ENCODE measurements at places on chromosomes 1 and 21. TPM values are rescaled to one million over a fixed set of nuclear protein-coding genes. Genes with fewer than 3 reads are reported as not detected.

Gene TFF1
- not detected for total RNA-seq

Gene TSPEAR
- not detected for total RNA-seq

GRCh38 chr1:82893712-82894470, 1093.2 kb downstream of the ADGRL2 start:
- DNase-seq, result no peak

Gene TRABD2B
- total RNA-seq, result under 0.01 TPM

Gene MR1
- 33.0 TPM for total RNA-seq

GRCh38 chr1:3636080-3636479, 11.3 kb downstream of the TPRG1L start:
- no peak for DNase-seq

Gene SPATA6
- 7.6 TPM for total RNA-seq

DNA sequence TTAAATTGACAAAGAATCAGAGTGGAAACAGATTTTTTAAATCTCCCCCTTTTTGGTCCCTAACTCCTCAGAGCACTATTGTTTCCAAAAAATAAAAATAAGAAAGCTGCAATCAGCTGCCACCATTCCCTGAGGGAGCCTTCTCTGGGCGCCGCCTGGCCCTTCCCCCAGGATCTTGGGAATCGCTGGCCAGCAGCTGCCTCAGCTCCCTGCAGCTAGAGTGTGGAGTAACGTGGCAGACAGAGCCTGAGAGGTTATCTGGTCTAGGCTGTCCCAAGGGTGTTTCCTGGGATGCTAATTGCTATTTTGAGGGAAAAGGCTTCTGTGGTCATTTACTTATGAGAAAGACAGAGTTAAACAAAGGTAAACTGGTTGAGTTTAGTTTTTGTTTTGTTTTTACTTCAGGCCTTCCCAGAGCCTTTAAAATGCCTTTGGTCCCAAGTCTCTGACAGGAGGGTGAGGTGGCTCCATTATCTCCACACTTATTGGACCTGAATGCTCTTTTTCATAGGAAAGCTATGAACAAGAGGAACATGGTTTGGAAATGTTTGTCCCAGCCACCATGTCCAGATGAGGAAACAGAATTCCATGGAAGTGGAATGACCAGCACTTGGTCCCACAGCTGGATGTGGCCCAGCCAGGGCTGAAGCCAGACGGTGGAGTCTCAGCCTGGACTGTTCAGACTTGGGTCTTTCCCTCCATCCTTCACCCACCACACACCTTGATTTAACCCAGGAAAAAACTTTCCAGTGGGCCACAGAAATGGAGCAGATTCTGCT, 14.1 kb upstream of the KIAA1614 start:
- peak; percentile 89 for DNase-seq

DNA sequence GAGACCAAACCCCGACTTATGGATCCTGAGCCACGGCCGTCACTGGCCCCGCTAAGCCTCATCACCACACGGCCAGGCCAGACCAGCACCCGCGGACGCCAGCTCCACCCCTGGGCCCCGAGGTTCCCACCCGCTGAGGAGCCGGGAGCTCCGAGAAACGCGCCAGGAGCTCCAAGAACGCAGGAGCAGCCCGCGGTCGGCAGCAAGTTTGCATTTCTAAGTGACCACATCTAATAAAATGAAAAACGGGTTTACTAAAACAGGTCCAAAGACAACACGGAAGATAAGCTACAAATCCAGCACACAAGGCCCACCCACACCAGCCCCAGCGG, 8.1 kb upstream of the C1QTNF12 start:
- DNase-seq, result no peak

- DNase-seq, result no peak
Measured at GRCh38 chr1:84642774-84643173, 47.5 kb downstream of the SSX2IP start.

DNA sequence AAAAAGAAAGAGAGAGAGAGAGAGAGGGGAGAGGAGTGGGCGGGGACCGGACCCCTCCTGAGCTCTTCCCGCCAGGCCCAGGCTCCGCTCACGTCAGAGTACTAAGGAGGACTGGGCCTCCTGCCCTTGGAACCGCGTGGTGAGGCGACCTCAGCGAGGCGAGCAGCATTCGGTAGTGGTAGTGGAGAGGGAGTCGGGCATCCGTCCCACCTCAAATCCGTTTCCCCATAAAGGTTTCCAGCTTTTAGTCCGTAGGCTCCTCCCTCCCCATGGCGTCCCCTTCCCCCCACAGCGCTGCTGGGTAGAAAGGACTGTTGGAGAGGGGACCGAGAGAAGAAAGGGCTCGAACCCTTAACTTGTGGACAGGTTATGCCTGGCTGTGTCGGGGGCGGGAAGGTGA, 124.4 kb upstream of the BARHL2 start:
- no peak for DNase-seq

Gene CLDN19
- not detected for total RNA-seq

Gene TFAP2E
- 0.29 TPM for total RNA-seq

DNA sequence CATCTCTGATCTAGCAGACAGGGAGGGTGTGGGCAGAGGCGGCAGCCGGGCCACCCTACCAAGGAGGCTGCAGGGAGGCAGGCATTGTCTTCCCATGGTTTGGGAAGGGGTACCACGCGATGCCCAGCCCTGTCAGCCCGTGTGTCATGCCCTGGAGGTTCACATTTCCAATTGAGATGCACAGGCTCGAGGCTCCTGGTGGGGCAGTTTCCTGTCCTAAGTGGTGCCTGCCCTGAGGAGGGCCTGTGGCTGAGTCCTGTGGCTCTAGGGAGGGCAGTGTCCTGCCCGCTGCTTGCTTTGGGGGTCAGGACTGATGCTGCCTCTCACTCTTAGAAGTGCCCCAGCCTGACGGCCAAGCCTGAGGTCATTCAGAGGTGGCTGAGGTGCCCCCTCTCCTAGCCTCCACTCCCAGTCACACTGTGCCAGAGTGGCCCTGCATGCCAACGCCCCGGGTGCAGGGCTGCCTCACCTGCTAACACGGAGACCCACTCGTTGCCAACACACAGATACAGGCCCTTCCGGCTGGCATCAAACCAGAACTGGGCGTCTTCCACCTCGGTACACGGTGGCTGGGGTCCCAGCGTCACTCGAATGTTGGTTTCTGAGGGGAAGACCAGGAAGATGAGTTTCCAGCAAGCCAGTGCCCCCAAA, 11.9 kb downstream of the KRTAP10-1 start:
- peak; percentile 55 for DNase-seq

DNA sequence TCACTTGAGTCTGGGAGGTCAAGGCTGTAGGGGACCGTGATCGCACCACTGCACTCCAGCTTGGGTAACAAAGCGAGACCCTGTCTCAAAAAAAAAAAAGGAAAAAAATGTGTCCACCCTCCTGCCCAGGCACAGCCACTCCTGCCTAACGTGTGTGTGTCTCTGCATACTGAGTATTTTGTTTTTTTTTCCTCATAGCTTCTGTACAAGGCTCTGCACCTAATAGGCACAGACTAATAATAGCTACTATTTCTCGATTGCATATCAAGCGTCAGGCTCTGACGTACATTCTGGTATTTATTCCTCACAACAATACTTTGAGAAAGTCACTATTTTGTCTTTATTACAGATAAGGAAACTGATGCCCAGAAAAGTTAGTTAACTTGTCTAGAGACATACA, 5.0 kb downstream of the PTGFRN start:
- DNase-seq, result no peak

GRCh38 chr1:245805532-245805931, 650.7 kb downstream of the KIF26B start:
- no peak for DNase-seq

GRCh38 chr1:245915841-245916240, 591.2 kb downstream of the SMYD3 start:
- DNase-seq, result no peak

DNA sequence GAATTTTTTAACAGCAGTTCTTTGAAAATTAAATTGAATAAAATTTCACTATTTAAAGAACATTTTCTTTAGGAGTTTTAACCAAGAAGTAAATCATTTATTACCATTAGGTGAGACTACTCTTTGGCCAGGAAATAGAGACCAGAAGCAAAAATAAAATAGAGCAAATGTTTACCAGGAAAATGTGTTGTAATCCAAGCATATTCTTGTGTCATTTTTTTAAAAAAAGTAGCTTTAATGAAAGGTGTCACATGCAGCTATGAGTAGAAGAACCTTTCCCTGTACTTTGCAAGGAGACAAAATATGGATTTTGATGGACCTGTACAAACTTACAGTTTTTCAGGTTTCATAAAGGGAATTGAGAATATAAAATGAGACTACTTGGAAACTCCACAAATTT, 140.8 kb downstream of the NFIA start:
- DNase-seq, result no peak

Gene DEPDC1
- 1.4 TPM for total RNA-seq

Gene PRELP
- total RNA-seq, result 0.29 TPM

Gene SLC1A7
- under 0.01 TPM for total RNA-seq

- no peak for DNase-seq
Measured at GRCh38 chr1:226653311-226653921, 85.7 kb downstream of the ITPKB start.

DNA sequence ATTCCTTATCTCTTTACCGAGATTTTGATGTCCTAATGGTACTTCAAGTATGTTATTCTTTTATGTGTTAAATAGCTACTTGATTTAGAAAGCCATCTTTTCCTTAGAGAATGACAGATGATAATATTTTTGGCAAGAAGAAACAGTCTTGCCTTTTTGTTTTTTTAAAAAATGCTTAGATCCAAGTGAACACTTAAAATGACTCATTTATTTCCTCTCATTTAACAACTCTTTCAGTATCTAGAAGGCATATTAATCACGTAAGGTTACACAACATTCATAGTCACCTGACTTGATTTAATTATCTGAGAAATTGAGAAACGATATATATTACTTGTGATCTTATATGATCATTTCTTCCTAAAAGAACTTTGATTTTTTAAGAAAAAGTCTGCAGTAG, 52.4 kb downstream of the SUCO start:
- no peak for DNase-seq

Gene ESPN
- not detected for total RNA-seq

DNA sequence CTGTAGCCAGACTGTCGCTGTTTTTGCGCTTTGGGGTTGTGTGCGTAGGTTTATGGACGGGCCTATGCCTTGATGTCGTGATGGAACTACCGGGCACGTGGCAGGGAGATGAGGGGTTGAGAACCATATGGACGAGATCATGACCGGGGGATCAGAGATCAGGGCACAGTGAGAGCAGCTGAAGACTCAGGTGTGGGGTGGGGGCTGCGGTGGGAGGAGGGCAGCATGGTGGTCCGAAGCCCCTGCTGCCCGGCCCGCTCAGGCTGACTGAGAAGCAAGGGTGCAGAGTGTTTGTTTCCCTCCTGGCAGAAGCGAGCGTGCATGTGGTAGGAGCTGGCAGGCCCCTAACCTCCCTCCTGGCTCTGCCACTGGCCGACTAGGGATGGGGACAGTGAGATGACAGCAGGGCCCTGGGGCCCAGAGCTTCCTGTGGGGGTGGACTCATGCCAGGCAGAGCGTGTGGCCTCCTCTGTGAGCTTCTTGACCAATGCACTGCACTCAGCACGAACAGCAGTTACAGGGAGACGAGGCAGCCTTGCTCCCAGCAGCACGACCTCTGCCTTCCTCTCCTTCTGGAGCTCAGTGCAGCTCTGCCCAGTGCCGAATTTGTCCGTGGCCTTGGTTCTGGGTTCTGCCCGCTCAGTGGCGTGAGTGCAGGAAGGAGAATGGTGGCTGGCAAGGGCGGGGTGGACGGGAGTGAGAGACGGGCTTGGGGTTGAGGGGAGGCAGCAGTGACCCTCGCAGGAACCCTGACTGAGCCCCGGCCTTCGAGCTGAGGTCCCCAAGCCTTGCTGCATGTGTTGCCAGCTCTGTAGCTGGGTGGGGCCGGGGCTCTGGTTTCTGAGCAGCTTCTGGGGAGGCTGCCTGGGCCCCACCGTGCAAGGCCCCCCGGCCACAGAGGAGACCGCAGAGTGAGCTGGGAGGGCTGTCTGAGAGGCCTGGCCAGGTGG, 22.2 kb upstream of the LRRC3 start:
- DNase-seq, result peak; percentile 54

DNA sequence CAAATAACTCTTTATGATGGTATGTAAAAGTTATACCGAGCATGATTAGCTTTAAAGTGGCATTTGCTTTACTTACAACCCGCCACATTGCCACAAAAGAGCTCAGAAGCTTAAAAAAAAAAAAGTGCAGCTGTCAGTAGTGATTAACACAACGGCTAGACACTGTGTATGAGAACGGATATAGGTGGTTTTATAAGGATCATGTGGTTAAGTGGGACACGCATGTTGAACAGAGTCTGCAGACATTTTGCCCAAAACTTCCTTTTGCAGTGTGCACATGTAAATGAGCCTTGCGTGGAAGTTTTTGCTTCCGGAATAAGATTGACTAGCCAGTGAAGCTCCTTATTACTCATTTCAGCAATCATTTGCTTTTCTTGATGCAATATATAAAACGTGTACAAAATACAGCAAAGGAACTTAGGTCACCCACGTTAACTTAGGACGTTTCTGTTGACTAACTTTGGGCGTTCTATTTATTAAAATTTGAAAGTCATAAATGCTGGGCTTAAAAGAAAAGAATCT, 58.7 kb upstream of the RGS1 start:
- DNase-seq, result peak; percentile 62

DNA sequence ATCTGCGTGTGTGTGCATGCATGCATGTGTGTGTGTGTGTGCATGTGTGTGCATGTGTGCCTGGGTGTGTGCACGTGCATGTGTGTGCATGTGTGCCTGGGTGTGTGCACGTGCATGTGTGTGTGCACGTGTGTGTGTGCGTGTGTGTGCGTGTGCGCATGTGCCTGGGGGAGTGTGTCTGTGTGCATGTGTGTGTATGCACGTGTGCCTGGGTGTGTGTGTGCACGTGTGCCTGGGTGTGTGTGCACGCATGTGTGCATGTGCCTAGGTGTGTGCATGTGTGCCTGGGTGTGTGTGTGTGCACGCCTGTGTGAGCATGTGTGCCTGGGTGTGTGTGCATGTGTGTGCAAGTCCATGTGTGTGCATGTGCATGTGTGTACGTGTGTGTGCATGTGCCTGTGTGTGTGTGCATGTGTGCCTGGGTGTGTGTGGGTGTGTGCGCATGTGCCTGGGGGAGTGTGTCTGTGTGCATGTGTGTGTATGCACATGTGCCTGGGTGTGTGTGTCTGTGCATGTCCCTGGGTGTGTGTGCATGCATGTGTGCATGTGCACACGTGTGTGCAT, 29.3 kb upstream of the COL6A2 start:
- DNase-seq, result no peak

- DNase-seq, result no peak
Measured at GRCh38 chr1:116873680-116874271, 35.9 kb upstream of the PTGFRN start.

GRCh38 chr1:217063172-217063908, 340.1 kb upstream of the ESRRG start:
- DNase-seq, result no peak

Gene ANKRD35
- total RNA-seq, result 1.4 TPM

DNA sequence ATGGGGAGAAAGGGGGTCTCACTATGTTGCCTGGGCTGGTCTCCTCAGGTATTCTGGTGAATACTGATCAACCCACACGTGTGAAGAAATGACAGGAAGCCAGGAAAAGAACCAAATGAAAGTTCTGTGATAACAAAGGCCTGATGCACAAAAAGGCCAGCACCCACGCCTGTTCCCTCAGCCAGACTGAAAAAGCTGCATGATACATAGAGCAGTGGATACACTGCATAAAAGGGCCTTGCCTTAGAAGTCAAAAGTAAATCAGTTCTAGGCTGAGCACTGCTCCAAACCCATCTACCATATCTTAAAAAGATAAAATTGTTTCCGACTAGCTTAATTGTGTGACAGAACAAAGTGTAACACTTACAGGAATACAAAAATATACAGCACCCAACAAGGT, 36.9 kb upstream of the PSMG1 start:
- DNase-seq, result no peak

GRCh38 chr1:172416496-172417035, 3.9 kb upstream of the C1orf105 start:
- no peak for DNase-seq

Gene DR1
- 27.1 TPM for total RNA-seq

Gene MAP10
- 2.7 TPM for total RNA-seq

GRCh38 chr1:35164893-35165292, 28.1 kb downstream of the SFPQ start:
- DNase-seq, result no peak
